ENCODE measurements at places on chromosomes 11 and 22.

- no peak for DNase-seq
Observed at GRCh38 chr11:124278261-124278660, 22.1 kb downstream of the OR8G5 start.

DNA sequence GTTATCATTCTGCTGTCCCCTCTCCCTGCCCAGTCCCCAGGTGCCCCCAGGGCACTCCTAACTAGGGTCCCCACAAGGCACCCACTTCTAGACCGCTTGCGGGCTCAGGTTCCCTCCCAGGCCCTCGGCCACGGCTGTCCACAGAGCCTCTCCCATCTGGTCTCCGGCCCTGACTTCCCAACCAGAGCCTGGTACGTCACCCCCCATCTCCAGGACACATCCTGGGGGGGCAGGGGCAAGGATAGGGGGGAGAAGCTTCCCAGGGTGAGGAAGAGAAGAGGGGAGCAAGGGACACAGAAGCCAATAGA, 457 bp downstream of the SSTR3 start:
- DNase-seq = no peak

- DNase-seq = no peak
Observed at GRCh38 chr22:20395907-20396287, 1.9 kb downstream of the ZNF74 start.

DNA sequence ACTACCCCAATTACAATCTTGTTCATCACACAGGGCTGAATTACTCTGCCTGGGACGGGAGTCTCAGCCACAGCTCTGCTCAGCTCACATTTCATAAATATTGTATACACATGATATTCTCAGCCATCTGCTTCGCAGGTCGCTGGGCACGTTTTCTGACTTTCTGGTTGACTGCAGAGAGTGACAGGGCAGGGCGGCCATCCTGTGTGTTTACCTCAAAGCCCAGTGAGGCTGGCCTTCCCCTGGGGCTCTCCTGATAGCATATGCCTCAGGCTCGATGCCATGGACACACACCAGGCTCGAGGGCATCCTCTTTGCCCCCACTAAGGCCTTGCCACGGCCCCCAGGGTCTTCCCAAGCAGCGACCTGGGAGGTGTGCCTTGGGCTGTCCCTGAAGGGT, 345.0 kb downstream of the CADM1 start:
- no peak for DNase-seq

- peak; percentile 89 for DNase-seq
Observed at GRCh38 chr11:133956650-133957633, at the start of gene IGSF9B. IGSF9B (minus strand) TSS chr11:133956968; CDS start chr11:133956754, 214 bp downstream.

GRCh38 chr22:26995235-26995634, 337.8 kb downstream of the MIAT start:
- no peak for DNase-seq

DNA sequence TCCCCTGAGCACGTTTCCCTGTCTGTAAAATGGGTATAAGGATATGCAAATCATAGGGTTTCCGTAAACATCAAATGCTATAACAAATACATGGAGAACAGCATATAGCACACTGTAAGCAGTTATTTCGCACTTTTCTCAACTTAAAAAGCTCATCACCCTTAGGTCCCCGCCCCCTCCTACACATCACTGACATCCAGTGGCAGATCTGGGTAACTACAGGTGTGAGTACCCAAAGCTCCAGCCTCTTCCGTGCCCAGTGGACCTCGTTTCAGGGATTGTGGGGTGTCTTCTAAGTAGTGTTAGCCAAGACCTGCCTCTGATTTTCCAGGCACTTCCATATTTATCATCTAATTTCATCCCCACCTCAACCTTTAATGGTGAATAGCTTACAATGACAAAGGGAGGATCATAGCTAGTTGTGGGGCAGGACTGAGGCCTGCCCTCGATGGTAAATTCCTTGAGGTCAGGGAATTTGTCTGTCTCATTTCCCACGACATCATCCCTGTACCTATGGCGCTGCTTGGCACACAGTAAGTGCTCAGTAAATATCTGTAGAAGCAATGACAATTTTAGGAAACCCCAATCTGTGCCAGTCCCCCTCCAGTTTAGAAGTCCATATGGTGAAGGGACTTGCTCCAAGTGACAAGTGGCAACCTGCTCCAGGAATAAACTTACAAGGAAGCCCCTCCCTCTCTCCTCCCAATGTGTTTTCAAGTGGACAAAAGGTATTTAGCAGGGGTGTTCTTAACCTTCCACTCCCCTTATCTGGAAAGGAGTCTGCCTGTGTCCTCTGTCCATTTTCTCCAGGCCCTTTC, 340.5 kb downstream of the TENM4 start:
- peak; percentile 2 for DNase-seq

- no peak for DNase-seq
Observed at GRCh38 chr22:21635771-21636510, 3.4 kb downstream of the CCDC116 start.

- DNase-seq = no peak
Observed at GRCh38 chr11:113420808-113421207, 33.2 kb downstream of the ANKK1 start.

- no peak for DNase-seq
Observed at GRCh38 chr11:45931739-45932138, 9.3 kb downstream of the LARGE2 start.

DNA sequence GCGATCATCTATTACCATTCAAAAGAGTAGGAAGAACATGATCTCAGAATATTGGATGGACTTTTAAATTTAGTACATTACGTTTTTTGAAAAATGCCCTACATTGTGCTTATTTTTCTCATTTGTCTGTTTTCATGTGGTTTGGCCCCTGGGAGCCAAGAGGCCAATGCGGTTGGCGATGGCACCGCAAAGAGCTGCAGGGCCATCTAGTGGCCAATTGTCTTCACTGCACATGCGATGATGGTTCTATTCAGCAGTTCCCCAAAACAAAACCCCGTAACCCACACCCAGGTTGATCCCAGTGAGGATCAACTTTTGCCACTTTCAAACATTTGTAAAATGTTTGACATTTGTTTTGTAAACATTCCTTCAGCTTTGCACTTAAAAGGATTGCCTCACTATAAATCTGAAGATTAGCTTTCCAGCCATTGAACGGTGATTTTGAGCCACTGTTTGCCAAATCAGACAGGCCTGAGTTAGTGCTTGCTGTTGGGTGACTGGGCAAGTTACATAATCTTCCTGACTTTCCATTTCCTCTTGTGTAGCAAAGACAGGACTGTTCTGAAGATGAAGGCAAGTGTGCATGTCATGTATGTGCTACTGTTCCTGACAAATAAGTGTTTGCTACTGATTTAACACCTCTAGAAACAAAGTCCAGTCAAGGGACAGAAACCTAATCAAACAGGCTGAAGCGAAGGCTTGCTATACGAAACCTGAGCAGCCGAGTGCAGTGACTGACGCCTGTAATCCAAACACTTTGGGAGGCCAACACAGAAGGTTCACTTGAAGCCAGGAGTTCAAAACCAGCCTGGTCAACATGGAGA, 29.2 kb upstream of the XBP1 start:
- DNase-seq = peak; percentile 54

DNA sequence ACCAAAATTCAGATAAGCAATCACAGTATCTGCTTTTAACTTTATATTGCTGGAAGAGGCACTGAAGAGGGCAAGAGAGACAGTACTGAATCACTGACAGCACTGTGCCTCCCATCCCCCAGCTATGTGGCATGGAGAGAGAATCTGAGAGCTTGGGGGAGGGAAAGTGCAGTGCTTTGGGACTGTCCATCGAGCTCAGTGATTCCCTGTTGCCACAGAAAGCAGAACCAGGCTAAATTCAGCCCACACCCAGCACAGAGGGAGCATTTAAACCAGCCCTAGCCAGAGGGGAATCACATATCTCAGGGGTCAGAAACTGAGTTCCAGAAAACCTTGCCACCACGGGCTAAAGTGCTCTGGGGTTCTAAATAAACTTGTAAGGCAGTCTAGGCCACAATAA, 44.3 kb downstream of the KCNQ1 start:
- DNase-seq = no peak

DNA sequence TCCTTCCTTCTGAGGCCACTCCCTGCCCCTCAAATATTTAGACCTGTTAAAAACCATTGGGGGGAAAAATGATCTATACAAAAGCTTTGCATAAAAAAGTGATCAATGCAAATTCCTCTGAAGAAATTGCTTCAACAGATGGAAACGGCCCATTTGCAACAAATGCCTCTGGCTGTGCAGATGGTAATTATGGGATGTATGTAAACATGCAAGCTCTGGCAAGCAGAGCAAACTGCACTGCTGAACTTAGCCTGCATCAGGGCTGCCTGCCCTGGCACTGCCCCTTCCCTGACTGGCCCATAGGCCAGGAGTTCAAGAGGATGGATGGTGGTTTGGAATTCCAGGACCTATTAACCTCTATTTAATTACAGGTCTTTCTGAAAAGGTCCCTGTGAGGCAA, 388.7 kb downstream of the MIAT start:
- DNase-seq = no peak

Measured in stimulated activated CD8-positive, alpha-beta memory T cell treated with anti-CD3 and anti-CD28 coated beads, Interleukin-2, amount 100 ng/mL, for 48 hours (primary cell).